Activated naive CD8-positive, alpha-beta T cell treated with anti-CD3 and anti-CD28 coated beads, Interleukin-2, amount 50 U/mL, for 24 hours (primary cell): ENCODE measurements at places on chromosomes 12 and 14.

DNA sequence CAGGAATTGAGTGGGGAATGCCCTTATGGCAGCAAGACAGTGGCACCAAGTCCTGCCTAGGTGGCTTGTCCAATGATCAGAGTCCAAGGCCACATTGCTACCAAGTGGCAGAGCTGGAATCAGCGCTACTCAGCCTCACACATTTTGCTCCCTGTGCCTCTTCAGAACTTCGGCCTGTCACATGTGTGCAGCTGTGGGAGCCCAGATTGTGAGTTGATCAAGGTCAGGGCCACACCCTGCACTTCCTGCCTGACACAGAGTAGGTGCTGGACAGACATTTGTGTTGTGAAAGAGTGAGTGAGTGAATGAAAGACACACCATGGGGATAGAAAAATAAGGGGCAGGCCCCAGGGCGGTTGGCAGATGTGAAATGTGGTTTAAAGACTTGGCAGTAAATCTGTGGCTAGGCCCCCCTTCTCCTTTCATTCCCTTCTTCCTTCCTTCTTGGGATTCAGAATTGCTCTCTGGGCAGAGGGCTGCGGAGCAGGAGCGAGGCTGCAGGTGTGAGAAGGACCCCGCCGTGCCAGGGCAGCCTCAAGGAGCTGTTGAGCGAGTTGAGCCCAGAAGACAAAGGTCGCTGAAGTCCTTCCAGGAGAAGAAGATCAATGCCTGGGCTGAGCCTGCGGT, 83.5 kb downstream of the SLC25A47 start:
- DNase-seq = no peak

DNA sequence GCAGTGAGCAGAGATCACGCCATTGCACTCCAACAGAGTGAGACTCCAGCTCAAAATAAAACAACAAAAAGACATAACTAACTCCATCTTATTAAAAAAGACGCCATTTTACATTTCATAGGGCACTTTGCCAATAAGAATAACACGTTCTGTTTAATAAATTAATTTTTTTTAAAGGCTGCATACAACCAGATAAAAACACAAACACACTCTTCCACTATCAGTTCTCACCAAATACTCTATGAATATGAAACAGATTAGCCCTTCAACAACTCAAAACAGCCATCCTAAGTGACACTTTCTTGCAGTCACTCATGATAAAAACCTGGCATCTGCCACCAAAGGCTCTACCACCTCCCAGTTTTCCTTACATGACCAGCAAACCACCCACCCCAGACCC, 16.1 kb downstream of the AICDA start:
- DNase-seq = no peak

GRCh38 chr12:19248929-19249602, 119.5 kb downstream of the PLEKHA5 start:
- no peak for DNase-seq

- no peak for DNase-seq
These were observed 10.4 kb downstream of the MTA1 start for GRCh38 chr14:105430042-105430441.

- DNase-seq = no peak
These were observed 4.8 kb downstream of the RNF34 start for GRCh38 chr12:121404734-121405133.

DNA sequence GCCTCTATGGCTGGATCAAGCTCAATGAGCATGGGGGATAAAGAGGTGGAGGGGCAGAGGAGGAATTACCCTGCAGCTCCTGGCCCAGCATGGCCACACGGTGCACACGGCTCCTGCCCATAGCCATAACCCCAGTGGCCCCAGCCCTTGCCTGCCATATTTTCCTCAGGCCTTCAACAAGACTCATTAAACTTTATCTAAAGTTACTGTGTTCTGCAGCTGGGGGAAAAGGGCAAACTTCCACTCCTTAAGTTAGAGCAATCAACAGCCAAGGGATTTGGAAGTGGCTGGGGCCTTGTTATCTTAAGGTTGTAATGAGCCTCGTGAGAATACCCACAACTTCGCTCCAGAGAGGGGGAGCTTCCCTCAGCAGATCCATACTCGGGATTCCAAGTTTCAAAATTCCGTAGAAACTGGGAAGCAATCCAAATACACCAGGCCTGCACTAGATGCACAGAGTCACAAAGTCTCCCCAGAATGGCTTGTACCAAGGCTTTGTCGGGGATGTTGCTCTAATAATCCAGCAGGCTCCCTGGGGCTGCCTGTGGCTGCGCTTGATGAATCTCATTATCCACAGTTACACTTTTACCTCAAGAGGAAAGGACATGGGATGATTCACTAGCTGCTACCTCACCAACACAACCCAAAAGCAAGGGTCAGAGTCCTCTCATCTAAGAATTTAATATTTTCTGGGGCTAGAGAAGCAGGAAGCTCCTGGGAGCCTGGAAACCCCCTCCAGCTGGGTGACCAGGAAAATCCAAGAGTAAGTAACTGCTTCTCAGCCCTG, 13.0 kb upstream of the OR6J1 start:
- DNase-seq = no peak

DNA sequence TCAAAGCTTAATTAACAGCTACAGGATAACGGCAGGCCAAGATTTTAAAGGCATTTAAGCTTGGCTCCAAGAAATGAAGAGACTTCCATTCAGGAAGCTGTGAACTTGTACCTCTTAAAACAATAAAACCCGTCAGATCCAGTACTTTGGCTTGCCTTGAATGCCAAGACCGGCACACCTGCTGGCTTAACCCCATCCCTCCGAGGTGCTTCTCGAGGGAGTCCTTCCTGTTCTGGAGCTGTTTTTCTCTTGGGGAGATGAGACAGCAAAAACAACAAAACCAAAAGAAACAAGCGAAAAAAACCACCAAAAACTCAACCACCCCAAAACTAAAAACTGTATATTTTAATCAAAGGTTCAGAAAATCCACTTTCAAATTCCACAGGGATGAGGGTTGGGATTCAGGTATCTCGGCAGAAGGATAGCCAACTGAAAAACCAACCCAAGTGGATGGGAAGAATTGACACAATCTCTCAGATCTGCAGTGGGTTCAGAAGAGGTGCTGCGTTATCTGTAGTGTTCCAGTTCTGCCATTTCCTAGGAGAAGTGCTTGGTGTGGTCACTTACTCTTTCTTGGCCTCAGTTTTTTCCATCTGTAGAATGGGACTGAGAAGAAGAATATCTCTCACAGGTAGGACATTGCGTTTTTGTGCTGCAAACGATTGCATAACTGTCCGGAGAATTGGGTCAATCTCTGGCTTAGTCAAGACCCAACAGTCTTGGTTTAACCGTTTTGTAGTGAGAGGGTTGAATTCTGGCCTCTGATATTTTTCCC, 420.1 kb downstream of the VRK1 start:
- no peak for DNase-seq

DNA sequence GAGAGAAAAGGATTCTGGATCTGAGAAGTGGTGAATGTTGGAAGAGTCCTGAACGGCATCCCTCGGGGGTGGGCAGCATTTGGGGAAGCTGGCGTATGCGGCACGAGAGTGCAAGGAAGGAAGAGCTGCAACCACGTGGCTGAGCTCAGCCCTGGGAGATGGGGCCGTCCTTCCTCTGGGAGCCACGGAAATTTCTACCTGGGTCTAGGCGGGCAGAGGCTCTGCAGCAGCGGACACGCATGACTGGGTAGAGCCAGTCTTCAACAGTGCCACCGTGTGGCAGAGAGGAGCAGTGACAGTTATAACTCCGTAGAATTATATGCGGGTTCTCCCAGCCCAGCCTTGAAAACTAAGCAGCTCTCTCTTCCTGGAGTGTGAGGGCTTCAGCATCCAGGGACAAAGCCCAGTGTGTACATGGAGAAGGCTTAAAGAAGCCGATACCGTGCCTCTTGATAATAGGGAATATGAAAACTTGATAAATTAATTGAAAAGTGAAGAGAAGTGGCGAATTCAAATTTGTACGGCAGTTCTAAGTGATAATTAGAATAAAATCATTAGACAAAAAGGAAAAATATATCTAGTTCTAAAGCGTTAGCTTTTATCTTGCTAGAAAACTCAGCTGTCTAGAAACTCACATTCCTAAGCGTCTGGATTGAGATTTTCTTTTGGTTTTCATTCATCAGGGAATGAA, 82.9 kb upstream of the STXBP6 start:
- peak; percentile 61 for DNase-seq

DNA sequence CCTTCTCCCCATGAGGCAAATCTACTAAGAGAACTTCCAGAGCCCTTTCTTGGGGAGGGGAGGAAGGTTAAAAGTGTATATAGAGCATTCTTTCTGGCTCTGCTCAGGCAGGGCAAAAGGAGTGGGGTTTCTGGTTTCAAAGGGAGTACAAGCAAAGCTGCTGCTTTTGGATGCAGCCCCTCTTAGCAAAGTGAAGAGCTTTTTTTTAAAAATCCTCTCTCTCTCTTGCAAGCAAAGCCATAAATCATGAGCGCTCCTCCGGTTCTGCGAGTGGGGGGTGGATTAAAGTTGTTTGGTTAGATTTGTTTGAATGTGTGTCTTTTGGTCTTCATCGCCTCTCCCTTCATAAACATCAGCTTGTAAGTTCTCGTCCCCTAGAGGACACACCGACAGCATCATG, 546.6 kb upstream of the TBX3 start:
- no peak for DNase-seq

- no peak for DNase-seq
These were observed 210.9 kb downstream of the ERC1 start for GRCh38 chr12:1201886-1202285.

DNA sequence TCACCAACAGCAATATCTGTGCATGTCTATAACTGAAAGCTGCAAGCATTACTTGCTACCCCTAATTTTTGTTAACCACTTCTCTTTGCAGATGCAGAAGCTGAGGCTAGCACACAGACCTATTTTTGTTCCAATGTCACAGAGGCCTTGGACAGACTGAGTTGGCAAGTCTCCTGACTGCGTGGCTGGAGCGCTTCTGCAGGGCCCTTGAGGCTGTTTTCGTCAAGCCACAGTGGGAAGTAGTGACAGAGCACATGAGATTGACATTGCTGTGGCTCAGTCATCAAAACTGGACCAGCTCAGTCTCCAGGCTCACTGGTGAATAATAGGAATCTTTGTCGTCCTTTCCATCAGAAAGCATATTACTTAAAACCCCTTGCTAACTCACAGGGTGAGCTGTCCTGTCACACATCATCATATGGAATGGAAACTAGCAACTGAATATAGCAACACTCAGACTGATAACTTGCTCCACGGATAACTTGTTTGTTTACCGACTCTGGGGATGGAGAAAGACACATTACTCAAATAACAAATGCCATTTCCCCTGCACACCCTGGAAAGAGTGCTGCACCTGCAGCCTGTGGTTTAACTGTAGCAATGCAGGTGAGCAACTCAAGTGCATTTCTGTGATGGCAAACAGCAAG, 43.6 kb upstream of the DDX11 start:
- DNase-seq = no peak

- no peak for DNase-seq
These were observed 73.3 kb upstream of the PLEKHG7 start for GRCh38 chr12:92629349-92630065.

DNA sequence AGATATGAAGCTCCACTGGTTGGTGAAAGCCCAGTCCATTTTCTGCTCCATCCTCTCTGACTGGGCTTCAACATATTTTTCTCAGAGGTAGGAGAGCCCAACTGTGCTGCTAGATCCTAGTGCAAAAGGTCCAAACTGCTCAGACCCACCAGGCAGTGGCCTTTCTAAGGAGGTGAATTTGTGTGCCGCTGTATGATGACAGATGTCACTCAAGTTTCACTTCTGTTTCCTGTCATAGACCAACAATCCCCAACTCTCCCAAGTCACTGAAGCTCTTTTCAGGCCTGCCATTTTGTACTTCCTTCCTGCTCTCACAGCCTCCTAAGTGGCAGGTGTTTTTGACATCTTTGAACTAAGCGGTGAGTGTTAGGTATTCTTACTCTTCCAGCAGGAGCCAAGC, 16.4 kb upstream of the RNASE4 start:
- no peak for DNase-seq

DNA sequence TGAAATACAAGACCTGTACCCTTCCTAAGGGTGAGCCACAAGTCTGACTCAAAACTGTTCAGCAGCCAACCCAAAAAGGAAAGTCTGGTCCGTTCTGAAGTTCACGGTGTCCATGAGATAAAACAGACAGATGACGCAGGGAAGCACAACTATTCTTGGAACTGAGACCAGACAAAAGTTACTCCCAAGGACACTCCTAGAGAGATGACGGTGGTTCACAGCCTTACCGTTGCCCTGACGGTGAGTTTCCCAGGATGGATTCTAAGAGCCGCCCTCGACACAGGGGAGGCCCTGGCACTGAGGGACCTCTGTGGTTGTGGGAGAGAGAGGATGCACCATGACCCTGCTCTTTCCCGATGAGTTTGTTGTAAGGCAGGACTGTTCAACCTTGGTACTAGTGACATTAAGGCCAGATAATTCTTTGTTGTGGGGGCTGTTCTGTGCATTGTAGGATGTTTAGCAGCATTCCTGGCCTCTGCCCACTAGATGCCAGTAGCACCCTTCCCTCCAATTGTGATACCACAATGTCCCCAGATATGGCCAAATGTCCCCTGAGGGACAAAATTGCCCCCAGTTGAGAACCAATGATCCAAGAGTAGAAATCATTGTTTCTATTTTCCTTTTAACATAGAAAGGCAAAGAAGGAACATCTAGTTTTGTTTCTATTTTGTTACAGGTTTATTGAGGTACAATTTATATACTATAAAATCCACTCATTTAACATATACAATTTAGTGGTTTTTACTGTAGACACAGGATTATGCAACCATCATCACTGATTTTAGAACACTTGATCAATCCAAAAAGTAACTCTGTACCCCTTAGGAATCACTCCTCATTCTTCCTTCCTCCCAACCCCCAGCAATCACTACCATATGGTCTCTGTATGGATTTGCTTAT, 23.0 kb downstream of the OR10P1 start:
- no peak for DNase-seq

DNA sequence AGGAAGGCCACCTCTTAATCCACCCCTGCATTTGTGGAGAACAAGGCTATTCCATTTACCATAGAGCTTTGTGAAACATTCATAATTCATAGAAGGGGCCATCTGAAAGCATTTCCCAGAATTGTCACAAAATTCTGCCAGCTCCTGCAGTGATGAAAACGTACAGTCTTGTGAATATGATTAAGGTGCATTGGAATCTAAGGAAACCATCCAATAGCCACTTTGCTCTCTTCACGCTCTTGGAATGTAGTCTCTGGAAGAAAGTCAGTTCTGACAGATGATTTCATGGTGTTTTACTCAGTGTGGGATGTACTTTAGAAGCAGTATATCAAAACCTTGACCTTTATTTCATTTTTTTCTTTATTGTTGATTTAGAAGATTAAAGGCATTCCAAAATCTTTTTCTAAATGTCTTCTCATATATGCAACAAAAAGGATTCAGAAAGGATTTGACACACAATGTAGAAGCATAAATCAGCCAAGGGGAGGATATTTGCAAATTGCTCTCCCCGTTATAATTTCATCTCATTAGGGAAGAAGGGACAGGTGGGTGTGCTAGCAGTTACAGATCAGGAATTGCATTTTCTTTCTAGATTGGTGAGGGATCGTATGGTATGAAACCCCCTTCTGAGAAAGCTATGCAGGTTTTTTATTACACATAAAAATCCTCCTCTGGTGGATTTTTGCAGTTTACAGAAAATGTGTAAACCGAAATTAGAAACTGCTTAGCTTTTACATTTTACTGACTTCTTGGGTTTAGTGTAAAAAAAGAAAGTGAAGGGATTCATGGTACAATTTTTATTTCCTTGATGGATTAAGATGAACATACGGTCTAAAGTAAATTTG, 390.2 kb downstream of the LRIG3 start:
- no peak for DNase-seq
